ENCODE measurements at places on chromosomes 3 and 15. TPM values are rescaled to one million over a fixed set of nuclear protein-coding genes. Genes with fewer than 3 reads are reported as not detected.

The GABRR3 gene
- total RNA-seq, result not detected

The RYR3 gene
- 7.5 TPM for total RNA-seq

The EPHA6 gene
- total RNA-seq, result 2.4 TPM

The PLA2G4E gene
- not detected for total RNA-seq

- DNase-seq, result no peak
Measured at GRCh38 chr15:94509259-94509658, 277.9 kb downstream of the MCTP2 start.

- no peak for DNase-seq
Measured at GRCh38 chr3:9669720-9670432, 20.6 kb downstream of the MTMR14 start.

GRCh38 chr3:183629546-183630301, 5.7 kb upstream of the KLHL24 start:
- DNase-seq, result no peak

DNA sequence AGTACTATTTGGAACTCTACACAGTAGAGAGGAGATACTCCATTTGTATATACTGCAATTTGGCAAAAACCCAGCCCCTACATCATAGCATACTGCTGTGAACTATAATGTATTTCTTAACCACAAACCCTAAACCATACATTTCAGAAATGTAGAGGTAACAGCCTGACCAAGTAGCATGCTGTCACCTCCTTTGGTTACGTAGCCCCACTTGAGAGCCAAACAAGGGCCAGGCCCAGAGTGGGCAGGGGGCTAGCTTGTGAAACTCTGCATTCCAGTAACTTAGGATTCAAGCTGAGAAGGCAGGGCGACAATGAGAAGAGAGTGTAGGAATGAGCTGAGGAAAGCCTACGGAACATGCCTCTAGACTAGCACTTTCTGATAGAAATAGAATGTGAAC, 135.8 kb downstream of the GREM1 start:
- DNase-seq, result no peak

DNA sequence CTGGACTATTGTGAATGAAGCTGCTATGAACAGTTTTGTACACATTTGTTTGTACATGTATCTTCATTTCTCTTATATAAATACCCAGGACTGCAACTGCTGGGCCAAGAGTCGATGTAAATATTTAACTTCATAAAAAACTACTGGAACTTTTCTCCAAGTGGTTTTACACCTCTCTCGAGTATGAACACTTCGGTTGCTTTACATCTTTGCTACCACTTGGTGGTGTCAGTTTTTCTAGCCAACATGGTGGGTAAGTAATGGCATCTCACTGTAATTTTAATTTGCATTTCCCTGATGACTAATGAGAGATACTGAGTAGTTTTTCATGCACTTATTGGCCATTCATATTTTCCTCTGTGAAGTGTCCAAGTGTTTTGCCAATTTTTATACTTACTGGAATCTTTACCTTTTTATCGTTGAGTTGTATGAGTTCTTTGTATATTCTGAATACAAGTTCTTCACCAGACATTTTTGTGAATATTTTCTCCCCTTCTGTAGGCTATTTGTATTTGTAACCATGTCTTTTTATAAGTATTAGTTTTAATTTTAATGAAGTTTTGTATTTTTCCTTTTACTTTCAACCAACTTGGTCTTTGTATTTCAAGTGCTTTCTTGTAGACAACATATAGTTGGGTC, 44.4 kb downstream of the PCOLCE2 start:
- DNase-seq, result no peak
